ENCODE measurements at places on chromosomes 7 and 10.

DNA sequence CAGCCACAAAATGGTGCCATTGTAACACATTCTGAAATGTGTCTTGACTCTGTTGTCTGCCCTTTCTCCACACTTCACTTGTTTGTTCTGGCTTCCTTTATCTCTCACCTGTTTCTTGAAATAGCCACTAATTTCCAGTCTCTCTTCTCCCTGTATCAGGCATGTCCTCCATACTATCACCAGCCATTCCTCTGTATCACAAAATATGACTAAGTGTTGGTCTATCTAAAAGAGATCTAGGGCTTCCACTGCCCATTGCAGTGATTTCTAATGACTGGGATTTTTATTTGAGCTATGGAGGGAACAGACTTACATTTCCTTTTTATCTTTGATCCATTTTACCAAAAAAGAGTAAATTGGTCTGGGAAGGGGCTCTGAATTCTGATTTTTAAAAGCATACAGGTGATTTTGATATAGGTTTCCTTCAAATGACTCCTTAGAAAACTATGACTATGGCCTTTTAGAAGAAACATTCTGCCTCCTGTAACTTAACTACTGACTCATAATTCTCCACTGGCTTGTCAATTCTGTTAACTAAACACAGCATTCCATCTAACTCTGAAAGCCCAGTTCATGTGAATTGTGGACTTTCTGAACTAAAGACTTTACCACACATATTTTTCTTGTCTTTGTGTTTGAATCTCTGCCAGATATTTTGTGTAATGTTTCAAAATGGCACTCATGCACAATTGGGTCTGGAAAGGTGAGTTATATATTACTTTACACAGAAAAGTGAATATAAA is 1121.4 kb downstream of the XPNPEP1 start:
- H3K27me3 ChIP-seq: no peaks in the 10 kb centered on the region
- H3K4me3 ChIP-seq: no peak overlapping the region
- no peaks in the 10 kb centered on the region for H3K36me3 ChIP-seq
- H3K27ac ChIP-seq: no peak overlapping the region
- H3K4me1 ChIP-seq: no peaks in the 10 kb centered on the region

- peak within 1 kb of the TSS; percentile 38 for H3K4me3 ChIP-seq
- H3K4me1 ChIP-seq: peaks cover 11% of the 10 kb centered on the region
- no peaks in the 10 kb centered on the region for H3K27me3 ChIP-seq
- H3K27ac ChIP-seq: peak within 1 kb of the TSS; percentile 20
- peak; percentile 47 for DNase-seq
Observed at GRCh38 chr10:95290461-95291364, at the start of gene PDLIM1. PDLIM1 (minus strand) TSS chr10:95291003; CDS start chr10:95290915, 88 bp downstream.

- no peaks in the 10 kb centered on the region for H3K4me1 ChIP-seq
- H3K36me3 ChIP-seq: no peaks in the 10 kb centered on the region
- no peak overlapping the region for H3K27ac ChIP-seq
- no peaks in the 10 kb centered on the region for H3K27me3 ChIP-seq
Observed at GRCh38 chr7:118478236-118478635, 253.7 kb downstream of the ANKRD7 start.

DNA sequence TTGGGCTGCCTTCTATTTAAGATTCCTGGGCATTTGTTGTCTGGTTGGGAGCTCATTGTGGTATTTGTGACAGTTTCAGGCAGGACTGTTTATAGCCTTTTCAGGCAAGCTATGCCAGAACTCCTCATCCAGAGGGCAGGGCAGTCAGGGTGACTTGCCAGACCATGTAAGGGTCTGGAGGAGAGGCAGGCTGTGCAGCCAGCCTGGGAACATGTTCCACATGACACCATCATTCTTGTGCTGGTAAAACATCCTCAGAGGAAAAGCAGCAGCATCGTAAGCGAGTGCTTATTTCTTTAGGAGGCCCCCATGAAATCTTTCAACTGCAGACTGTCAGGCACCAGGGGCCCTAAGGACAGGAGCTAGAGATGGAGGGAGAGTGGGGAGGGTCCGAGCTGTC is 44.0 kb upstream of the SORBS1 start:
- peaks cover 33% of the 10 kb centered on the region for H3K36me3 ChIP-seq
- no peaks in the 10 kb centered on the region for H3K27me3 ChIP-seq
- H3K4me3 ChIP-seq: no peak overlapping the region
- no peak for DNase-seq
- no peaks in the 10 kb centered on the region for H3K4me1 ChIP-seq

GRCh38 chr10:69846293-69846921 is 44.7 kb downstream of the COL13A1 start:
- no peaks in the 10 kb centered on the region for H3K4me1 ChIP-seq
- no peaks in the 10 kb centered on the region for H3K36me3 ChIP-seq
- H3K4me3 ChIP-seq: no peak overlapping the region
- H3K27me3 ChIP-seq: no peaks in the 10 kb centered on the region
- DNase-seq: no peak

GRCh38 chr7:29853072-29853471 is 46.8 kb downstream of the WIPF3 start:
- DNase-seq: no peak
- H3K4me3 ChIP-seq: no peak overlapping the region
- H3K36me3 ChIP-seq: no peaks in the 10 kb centered on the region
- no peaks in the 10 kb centered on the region for H3K27me3 ChIP-seq

DNA sequence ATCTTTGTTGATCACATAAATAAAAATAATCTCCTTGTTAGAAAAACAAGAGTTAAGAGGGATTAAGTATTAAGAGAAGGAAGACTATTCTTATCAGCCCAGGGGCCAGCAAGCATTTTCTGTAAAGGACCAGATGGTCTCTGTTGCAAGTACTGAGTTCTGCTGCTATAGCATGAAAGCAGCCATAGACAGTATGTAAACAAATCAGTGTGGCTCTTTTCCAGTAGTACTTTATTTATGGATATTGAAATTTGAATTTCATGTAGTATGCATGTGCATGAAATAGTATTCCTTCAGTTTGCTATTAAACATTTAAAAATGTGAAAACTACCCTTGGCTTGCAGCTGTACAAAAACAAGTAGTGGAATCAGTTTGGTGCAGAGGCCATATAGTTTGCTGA is 81.7 kb downstream of the STK31 start:
- H3K4me3 ChIP-seq: no peak overlapping the region
- no peak overlapping the region for H3K27ac ChIP-seq
- H3K36me3 ChIP-seq: no peaks in the 10 kb centered on the region
- H3K4me1 ChIP-seq: no peaks in the 10 kb centered on the region
- DNase-seq: no peak

GRCh38 chr10:126854726-126855495 is 50.3 kb upstream of the DOCK1 start:
- H3K27me3 ChIP-seq: no peaks in the 10 kb centered on the region
- no peak overlapping the region for H3K27ac ChIP-seq
- no peaks in the 10 kb centered on the region for H3K36me3 ChIP-seq
- H3K4me3 ChIP-seq: no peak overlapping the region
- no peak for DNase-seq
- H3K4me1 ChIP-seq: no peaks in the 10 kb centered on the region

DNA sequence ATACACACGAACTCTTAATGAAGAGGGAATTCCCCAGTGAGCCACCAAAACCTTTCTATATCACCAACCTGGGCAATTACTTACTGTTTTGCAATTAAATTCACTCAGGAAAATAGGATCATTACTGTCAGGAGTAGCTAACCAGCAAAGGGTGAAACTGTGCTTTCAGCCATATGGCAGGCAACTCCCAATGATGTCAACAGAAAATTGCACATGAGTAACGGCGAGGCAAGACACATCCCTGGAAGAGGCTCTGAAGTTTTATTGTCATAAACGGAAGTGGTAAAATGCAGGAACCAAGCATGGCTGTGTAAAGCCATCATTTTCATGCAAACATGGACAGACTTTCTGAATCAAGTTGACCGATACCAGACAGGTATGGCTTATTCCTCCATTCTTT is 548.9 kb upstream of the AUTS2 start:
- DNase-seq: no peak
- H3K4me3 ChIP-seq: no peak overlapping the region
- no peaks in the 10 kb centered on the region for H3K36me3 ChIP-seq

GRCh38 chr7:82665966-82666507 is 222.5 kb upstream of the CACNA2D1 start:
- no peak for DNase-seq
- H3K4me1 ChIP-seq: no peaks in the 10 kb centered on the region
- no peaks in the 10 kb centered on the region for H3K36me3 ChIP-seq
- H3K27ac ChIP-seq: no peak overlapping the region
- no peaks in the 10 kb centered on the region for H3K27me3 ChIP-seq

GRCh38 chr7:96131525-96131924 is 190.4 kb downstream of the SLC25A13 start:
- no peaks in the 10 kb centered on the region for H3K36me3 ChIP-seq
- no peak overlapping the region for H3K4me3 ChIP-seq
- no peak overlapping the region for H3K27ac ChIP-seq
- no peak for DNase-seq

GRCh38 chr10:20215547-20216152 is 399.4 kb downstream of the PLXDC2 start:
- H3K4me3 ChIP-seq: no peak overlapping the region
- no peaks in the 10 kb centered on the region for H3K4me1 ChIP-seq
- DNase-seq: no peak
- H3K27ac ChIP-seq: no peak overlapping the region
- H3K36me3 ChIP-seq: no peaks in the 10 kb centered on the region
- H3K27me3 ChIP-seq: no peaks in the 10 kb centered on the region

DNA sequence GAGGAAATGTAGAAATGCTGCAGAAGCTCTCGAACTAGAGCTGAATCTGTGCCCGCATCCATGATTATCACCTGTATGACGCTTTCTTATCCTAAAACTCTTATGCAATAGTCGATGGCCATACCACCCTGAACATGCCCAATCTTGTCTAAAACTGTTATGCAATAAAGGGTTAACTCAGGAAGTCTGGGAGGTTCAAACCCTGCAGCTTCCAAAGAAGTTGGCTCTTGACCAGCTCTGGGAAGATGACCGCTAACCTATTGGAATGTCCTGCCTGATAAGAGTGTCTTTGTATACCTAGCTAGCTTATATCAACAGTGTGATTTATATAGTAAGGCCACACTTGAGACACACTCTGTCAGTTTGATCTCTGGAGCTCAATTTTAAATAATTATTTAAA is 3.4 kb upstream of the C10orf88 start:
- H3K36me3 ChIP-seq: no peaks in the 10 kb centered on the region
- no peak for DNase-seq
- H3K27me3 ChIP-seq: no peaks in the 10 kb centered on the region
- H3K27ac ChIP-seq: no peak overlapping the region
- no peak overlapping the region for H3K4me3 ChIP-seq

- no peak overlapping the region for H3K4me3 ChIP-seq
- DNase-seq: no peak
- peaks cover 7% of the 10 kb centered on the region for H3K27me3 ChIP-seq
- no peak overlapping the region for H3K27ac ChIP-seq
- H3K4me1 ChIP-seq: no peaks in the 10 kb centered on the region
Observed at GRCh38 chr7:103597606-103598005, 151.6 kb upstream of the SLC26A5 start.

DNA sequence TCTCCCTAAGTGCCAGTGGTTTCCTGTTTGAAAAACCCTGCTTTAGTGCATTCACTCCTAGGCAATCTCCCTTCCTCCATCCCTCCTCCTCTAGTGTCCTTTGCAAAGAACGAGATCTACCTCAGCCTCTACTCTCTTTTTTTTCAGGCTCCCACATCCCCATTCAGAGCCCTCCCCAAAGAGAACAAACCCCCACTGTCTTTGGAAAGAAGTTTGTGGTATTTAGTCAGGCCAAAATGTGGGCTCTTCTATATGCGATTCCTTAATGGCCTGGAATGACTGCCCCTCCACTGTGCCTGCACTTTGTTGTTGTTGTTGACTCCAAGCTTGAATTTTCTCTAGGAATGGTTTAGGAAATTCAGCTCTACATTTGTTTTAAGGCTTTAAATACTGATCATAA is 36.3 kb downstream of the PALS2 start:
- no peak overlapping the region for H3K27ac ChIP-seq
- peaks cover 6% of the 10 kb centered on the region for H3K4me1 ChIP-seq
- H3K27me3 ChIP-seq: no peaks in the 10 kb centered on the region
- no peak for DNase-seq
- no peak overlapping the region for H3K4me3 ChIP-seq

DNA sequence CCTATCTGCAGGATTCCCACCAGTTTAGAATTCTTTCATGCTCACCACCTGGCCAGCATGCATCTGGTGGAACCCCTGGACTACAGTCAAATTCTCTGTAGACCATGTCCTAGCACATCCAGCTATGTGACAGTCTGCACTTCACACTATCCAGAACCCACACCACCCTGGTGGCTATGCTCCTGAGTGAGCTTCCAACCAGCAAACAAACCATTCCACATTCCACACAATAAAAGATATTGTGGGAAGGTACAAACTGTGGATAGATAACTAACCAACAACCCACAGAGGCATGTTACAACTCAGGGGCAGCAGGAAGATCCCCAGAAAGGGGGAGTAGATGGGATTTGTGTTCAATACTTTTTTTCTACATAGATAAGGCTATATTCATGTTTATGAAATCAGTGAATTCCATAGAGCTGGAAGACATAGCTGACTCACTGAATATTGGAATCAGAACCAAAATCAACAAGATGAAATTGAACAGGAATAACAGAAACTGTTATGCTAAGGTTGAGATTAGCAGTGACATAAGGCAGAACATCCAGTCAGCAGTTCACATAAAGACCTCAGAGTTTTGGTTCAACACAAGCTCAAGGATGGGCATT is 72.5 kb downstream of the LRRC17 start:
- H3K4me3 ChIP-seq: no peak overlapping the region
- no peaks in the 10 kb centered on the region for H3K27me3 ChIP-seq
- no peaks in the 10 kb centered on the region for H3K36me3 ChIP-seq
- no peaks in the 10 kb centered on the region for H3K4me1 ChIP-seq

- peak overlapping the region; percentile 78 for H3K4me3 ChIP-seq
- no peaks in the 10 kb centered on the region for H3K27me3 ChIP-seq
- no peaks in the 10 kb centered on the region for H3K36me3 ChIP-seq
- peak overlapping the region; percentile 89 for H3K27ac ChIP-seq
- peak; percentile 23 for DNase-seq
Observed at GRCh38 chr10:58385784-58386112, 538 bp downstream of the TFAM start.

DNA sequence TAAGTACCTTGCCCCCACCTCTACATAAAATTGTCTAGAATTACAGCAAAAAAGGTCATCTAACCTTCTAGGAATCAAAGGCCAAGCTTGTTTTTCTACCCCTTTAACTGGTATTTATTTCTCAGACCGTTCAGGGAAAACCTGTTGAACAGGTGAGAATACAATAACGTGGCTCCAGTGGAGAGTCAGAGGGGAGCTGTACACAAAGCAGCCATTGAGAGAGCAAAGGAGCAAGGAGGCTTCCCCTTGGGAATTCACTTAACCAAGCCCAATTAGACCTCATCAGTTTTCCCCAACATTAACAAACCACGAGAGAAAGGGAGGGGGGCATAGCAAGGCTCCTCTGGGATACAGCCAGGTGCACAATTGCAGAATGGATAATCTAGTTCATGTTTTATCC is 101.9 kb downstream of the ELMO1 start:
- no peaks in the 10 kb centered on the region for H3K4me1 ChIP-seq
- H3K4me3 ChIP-seq: no peak overlapping the region
- H3K27ac ChIP-seq: no peak overlapping the region
- no peak for DNase-seq
- H3K36me3 ChIP-seq: no peaks in the 10 kb centered on the region

- DNase-seq: peak; percentile 76
- no peaks in the 10 kb centered on the region for H3K27me3 ChIP-seq
- no peaks in the 10 kb centered on the region for H3K36me3 ChIP-seq
- no peak overlapping the region for H3K4me3 ChIP-seq
- no peaks in the 10 kb centered on the region for H3K4me1 ChIP-seq
Observed at GRCh38 chr7:16739863-16740622, 13.5 kb upstream of the TSPAN13 start.

Measured in adrenal gland (tissue), 19 donors.